ENCODE measurements at places on chromosomes 2 and 18.

GRCh38 chr18:77676910-77677309 is 427.3 kb downstream of the GALR1 start:
- no peak for DNase-seq

DNA sequence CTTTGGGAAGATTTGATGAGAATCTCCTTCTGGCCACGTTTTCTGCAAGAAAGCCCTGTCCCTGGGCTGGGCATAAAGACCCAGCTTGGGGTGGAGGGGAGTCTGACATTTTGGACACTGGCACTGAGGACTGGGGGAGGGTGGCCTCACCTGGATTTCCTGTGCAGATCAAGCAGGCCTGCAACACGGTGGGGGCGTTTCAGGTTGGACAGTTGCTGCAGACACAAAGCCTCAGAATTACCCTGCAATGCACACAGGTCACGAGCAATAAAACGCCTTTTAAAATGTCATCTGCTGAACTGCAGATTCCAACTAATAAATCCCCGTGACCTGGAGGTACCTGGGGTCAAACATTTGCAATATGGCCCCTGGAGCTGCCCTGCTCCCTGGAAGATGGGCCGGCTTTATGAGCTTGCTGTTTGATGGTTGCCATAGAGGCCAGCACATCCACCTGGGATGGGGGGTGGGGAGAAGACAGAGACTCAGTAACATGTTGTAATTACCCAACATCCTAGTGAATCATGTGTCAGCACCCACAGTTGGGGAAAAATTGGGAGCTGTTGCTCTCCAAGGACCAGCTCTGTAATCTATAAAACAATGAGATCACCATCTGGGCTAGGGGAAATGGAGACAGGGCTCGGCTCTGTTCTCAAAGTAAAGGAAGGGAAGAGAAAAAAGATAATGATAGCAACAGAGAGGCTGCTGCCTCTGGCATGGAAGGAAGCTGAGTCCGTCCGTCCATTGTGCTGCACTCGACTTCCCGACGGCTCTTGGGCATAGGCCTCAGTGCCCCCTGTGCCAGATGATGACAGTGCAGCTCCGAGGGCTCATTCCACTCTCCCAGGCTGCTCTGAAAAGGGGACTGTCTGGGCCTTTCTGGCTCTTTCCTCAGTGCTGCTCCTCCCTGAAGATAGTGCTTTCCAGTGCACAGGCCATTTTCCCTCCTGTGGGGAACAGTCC is 340.3 kb downstream of the CYRIA start:
- no peak for DNase-seq

DNA sequence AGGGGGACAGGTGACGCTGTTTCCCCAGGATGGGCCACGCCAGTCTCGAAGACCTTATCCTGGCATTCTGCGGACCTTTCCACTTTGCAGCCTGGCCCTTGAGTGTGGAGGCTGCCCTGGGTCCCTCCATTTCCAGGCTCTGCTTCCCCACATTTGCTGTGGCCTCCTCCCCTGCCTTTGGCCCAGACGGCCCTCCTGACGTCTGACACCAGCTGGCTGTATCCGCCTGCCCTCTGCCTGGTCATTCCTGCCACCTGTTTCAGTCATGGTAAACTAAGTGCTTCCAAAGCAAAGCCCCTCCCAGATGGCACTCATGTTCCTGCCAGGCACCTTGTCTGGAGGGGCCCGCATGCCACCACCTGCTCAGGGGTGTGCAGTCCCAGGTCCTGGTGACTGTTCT is 95.1 kb downstream of the ASB1 start:
- no peak for DNase-seq

GRCh38 chr2:88114889-88115288 is 13.0 kb downstream of the FABP1 start:
- no peak for DNase-seq

DNA sequence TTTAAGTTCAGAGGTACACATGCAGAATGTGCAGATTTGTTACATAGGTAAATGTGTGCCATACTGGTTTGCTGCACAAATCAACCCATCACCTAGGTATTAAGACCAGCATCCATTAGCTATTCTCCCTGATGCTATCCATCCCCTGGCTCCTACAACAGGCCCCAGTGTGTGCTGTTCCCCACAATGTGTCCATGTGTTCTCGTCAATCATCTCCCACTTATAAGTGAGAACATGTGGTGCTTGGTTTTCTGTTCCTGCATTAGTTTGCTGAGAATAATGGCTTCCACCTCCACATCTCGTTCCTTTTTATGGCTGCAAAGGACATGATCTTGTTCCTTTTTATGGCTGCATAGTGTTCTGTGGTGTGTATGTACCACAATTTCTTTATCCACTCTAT is 75.8 kb downstream of the SUCLG1 start:
- no peak for DNase-seq

DNA sequence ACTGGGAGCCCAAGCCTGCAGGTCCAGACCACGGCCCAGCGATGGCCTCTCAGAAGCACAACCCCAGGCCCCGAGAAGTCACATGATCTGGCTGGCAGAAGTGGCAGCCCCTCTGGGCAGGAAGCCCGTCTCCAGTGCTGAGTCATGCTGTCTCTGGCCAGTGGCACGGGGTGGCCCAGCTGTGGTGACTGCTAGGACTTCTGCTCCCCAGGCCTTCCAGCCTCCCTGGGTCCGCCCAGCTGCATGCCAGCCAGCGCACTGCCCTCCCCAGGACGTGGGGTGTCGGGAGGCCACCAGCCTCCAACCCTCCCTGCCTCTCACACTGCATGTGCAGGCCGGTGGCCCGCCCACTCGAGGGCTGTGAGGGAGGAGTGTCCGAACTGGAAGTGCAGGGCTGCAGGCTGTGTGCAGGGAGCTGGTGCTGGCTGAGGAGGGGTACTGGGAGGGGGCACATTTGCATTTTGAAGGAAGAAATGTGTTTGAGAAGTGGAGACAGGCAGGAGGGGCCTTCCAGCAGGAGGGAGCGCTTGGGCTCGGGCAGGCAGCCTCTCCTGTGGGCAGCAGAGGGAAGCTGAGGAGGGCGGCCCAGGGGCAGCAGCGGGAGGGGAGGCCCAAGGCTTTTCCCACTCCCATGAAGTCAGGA is 17.0 kb upstream of the HPCAL1 start:
- no peak for DNase-seq
